Iris pigment epithelial cell (primary cell): ENCODE measurements at places on chromosomes 7 and 10.

- no peak for DNase-seq
These were observed 134.8 kb upstream of the ZMIZ1 start for GRCh38 chr10:78933828-78934531.

DNA sequence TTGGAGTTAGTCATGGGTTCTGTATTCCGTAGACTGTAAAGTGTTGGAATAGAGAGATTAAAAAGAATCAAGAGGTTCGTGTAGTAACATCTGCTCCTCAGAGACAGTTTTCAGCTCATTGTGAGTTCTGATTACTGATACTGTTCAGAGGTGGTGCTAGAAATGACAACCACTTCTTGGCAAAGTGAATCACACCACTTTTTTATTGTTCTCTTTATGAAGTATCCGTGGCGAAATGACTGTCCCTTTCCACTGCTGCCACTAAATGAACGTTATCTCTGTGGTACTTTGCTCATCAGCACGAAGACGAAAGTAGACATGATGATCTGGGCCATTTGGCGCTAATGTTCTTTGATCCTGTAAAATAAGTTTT is 860 bp downstream of the RPP30 start:
- DNase-seq = no peak

- DNase-seq = no peak
These were observed 2.9 kb downstream of the ELMO1 start for GRCh38 chr7:37445790-37446189.

DNA sequence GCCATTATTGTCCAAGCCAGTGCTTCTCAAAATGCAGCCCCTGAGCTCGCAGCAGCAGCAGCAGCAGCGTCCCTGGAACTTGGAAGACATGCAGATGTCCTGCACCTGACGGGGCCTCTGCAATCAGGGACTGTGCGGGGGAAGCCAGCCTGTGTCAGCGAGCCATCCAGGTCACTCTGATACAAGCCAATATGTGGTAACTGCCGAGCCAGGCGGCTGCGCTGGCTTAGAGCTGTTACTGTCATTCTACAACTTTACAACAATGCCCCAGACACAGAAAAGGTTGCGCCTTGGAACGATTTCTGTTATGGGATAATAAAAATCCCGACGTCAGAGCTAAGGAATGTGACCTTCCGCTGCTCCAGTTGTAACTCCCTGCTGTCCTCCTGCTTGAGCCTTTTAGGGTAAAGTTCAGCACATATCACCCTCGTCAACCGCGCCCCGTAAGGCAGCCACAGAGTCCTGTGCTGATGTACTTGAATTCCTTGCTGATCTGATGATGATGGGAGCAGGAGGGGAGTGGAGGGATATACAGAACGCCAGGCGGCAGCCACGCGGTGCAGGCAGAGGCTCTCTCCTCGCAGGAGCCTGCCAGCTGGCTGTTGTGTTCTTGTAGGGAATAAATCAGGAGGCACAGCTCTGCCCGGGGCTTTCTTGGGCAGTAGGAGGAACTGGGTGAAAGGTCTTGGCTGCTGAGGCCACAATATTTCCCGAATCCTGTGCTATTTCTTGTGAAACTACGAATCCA is 20.0 kb upstream of the CRYGN start:
- DNase-seq = peak; percentile 81

- no peak for DNase-seq
These were observed 214.4 kb upstream of the CELF2 start for GRCh38 chr10:10803278-10803677.

GRCh38 chr7:121847041-121847440 is 25.9 kb upstream of the PTPRZ1 start:
- no peak for DNase-seq

GRCh38 chr7:159086301-159086925 is 58.3 kb downstream of the VIPR2 start:
- no peak for DNase-seq

DNA sequence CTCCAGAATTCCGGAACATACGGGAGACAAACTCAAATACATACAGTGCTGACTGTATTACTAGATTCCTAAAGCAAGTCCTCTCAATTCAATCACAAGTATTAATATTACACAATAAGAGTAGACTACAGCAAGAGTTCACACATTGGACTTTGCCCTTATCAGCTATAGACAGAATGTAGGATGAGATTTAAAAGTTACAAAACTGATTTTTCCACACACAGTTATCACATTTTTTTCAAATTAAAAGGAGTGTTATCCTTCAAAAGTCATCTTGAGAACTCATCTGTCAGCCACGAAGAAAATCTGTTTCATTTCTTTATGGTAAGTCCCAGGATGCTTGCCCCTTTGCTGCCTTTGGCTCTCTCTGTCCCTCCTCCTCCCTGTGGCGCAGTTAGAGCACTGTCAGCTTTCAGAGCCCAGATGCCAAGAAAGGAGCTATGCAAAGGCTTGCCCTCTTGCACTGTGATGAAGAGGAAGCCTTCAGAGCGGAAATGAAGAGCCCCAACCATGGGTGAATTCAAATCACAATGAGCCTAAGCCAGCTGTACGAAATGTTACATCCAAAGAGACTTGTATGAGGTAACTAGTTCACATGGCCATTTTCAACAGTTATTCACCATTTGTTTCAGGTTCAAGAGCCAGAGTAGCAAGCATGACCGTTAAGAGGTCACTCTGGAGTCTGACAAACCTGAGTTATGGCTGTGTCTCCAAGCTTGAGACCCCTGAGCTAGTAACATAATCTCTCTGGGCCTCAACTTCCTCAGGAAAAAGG is 10.7 kb downstream of the NCOA4 start:
- no peak for DNase-seq

DNA sequence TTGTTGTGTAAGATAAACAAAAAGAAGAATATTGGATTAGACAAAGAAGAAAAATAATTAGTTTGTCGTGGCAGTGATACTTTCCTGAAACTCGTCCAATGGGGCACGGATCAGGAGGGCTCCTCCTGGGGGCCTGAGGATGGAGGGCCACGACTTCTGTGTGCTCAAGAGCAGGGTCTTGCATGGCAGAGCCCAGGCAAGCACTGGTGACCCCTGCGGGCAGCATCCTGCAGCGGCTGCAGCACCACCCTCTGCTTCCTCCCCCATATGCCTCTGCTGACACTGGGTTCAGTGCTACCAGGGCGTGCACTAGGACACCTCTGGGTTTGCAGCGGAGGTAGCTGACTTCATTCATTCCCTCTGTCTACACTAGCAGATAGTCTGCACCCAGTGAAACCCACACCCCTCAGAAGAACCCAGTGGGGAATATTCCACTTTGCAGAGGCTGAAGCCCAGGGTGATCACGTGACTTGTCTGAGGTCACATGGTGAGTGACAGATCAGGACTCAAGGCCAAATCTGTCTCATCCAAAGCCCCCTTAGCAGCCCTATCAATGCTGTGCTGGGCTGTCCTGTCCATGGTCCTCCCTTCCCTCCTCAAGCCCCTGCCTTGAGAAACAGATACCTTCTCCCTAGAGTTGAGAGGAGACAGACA is 375.5 kb downstream of the TCERG1L start:
- no peak for DNase-seq

GRCh38 chr10:15096661-15097010 is 519 bp upstream of the RPP38 start:
- no peak for DNase-seq
